ENCODE measurements at places on chromosomes 5 and 9.

- DNase-seq = no peak
Observed at GRCh38 chr5:54135042-54135441, 175.3 kb downstream of the ARL15 start.

- DNase-seq = no peak
Observed at GRCh38 chr9:33786681-33787080, 8.7 kb upstream of the PRSS3 start.

DNA sequence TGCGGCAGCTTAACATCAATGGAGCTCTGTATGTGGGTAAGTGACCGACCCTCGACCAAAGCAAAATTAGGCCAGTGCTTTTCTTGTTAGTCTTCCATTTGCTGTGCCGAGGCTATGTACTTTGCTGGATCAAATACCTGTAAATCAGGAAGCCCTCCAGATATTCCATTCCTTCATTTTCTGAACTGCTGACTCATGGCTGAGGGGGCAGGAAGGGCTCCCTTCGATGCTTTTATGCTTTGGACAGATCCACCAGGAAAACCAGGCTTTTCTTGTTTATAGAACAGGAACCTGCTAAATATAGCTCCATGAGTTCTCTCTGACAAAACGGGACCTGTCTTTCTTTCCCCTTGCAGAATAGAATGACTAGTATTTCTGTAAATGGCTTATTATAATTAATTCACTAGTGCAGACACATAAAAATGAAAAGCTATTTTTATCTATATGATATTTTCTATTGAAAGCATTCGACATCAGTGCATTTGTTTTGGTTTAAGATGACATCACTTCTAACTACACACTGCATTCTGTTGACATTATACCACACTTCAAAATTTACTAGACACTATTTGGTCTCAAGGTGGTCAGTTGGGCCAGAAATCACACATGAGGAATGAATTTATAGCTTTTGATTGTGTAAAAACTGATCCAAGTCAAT, 93.3 kb downstream of the LIFR start:
- no peak for DNase-seq

- no peak for DNase-seq
Observed at GRCh38 chr9:127395497-127396252, 1.3 kb upstream of the SLC2A8 start.

DNA sequence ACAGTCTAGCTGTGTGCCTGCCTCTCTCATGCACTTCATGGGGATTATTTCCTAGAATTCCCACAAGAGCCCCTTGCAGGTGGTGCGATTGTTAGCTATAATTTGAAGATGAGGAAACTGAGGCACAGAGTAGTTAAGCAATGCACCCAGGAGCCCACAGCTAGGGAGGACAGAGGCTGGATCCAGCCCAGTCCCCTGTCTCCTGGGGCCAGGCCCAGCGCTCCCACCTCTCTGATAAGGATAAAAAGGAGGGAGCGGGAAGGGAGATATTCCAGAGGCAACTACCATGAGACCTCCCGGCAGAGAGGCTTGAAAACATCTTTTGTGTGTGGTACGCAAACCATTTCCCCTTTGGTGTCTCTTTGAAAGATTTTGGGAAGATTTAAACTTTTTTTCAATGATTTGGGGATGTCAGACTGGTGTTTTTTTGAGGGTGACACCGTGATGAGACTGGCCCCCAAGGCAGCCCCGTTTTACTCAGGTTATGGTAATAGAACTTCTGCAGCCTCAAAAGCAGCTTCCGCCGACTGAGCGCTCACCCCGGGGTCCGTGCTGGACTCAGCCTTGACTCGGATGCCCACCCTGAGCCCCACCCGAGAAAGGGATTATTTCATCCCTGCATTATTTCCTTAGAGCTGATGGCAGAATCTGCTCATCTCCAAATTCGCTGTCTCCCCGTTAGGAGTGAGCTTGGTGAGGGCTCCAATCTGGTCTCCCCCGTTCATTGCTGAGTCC, 144.7 kb upstream of the IER5L start:
- no peak for DNase-seq

DNA sequence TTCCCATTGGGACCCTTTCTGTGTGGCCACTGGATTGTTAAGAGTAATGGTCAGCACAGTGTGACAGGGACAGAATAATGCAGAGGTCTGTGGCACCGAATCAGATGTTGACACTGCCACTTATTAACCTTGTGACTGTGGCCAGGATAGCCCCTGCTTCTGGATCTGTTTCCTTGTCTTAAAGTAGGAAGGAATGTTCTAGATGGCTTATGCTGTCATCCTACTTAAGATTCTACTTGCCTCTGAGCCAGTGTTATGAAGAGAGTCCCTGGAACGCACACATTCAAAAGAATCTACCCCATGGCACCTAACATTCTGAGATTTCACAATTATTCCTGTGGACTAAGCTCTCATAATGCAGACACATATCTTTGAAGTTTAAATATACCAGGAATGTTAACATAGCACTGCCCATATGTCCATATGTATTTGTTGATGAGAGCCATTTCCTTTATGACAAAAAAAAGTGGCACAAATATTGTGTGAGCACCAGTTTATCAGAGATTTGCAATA, 612.7 kb downstream of the TLR4 start:
- DNase-seq = no peak

GRCh38 chr9:98640394-98640793, 68.3 kb downstream of the GABBR2 start:
- DNase-seq = no peak

DNA sequence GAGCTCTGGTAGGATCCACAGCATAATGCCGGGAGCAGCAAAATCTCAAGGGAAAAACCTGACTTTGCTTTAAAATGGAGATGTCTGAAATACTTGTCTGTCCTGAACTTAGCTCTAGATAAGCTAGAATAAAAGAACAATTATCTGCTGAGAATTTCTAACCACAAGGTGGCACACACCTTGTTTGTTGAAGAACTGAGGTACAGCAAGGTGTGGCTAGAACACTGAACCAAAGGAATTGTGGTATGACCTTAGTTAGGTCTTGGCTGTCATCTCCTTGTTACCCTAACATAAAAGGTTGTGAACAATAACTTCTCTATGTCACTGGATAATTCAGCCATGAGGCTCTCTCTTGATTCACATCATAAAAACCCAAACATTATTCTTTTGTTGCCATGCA, 72.3 kb upstream of the ANXA1 start:
- DNase-seq = no peak

DNA sequence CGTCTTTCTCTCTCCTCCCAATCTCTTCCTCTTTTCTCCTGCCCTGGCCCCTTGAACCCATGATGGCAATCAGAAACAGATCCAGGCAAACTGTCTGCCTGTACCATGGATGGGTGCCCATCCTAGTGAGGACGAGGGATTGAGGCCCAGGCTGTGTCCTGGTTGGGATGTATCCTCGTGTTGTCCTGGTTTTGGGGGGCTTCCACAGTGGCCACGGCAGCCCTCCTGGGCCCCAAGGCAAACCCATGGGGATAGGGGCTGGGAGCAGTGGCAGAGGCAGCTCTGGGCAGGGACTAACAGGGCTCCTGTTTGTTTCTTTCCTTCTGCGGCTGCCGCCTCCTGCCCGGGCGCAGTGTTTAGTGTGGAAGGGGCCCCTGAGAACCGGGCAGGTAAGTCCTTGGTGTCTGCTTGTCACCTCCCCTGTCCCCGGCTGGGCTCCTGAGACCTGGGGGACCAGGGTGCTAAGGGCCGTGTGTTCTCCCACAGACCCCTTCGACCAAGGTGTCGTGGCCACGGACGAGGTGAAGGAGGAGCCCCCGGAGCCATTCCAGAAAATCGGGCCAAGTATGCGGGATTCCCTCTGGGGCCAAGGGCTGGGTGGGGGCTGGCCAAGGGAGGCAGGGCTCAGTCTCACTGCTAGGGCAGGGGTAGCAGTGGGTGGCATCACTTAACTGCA, 70.0 kb downstream of the AMBP start:
- no peak for DNase-seq

DNA sequence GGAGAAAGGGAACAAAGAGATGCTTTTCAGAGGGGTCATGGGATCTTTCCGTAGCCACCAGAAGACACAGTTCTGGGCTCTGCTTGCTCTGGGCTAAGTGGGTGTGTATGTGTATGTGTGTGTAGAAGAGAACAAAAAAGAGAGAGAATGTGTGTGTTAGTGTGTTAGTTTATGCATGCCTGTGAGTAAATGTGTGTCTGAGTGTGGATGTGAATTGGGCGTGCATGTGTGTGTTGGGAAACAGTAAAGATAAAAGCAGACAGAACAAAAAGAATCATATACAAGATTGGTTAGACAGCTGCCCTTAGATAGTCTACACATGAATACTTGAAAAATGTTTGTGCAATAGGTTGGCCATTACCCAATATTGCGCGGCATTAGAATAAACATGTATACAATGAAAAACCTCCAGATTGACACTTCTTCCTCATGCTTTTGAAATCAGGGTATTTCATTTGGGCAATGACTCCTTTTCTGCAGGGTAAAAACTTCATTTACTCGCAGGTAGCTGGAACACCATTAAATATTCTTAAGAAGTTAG, 36.5 kb upstream of the HSPA9 start:
- DNase-seq = no peak

DNA sequence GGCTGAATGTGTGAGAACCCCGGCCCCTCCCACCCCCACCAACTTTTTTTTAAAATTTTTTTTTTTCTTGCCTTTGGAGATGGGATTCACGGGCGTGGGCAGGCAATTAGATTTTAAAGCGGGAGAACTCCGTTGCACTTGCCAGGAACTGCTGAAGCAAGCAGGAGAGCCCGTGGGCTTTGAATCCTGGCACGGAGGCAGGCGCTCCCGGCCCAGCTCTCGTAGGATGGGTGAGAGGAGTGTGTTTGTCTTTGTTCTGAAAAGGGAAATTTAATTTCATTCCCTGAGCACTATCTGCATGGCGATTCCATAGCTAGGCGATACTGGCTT, 54.3 kb upstream of the BOD1 start:
- DNase-seq = no peak

- no peak for DNase-seq
Observed at GRCh38 chr5:140588311-140589070, 23.9 kb downstream of the SLC35A4 start.

DNA sequence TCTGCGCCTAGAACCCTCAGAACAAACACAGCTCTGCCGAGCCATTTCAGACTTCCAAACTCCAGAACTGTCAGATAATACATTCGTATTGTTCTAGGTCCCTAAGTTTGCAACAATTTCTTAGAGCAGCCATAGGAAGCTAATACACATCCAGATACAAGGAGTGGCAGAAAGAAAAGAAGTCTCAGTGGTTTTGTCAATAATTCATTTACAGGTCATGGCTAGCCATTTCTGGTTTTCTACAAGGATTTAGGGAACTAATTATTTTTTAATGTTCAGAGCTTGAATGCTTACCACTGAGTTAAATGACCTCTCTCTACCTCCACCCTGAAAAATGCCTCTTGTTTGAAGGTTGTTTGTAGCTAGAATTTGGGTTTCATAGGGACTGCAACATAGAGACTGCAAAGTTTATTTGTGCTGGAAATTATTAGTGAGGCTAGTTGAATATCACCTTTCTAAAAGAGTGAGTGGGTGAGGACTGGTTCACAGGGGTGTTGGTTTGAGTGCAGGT, 15.5 kb upstream of the ERMP1 start:
- no peak for DNase-seq

- DNase-seq = no peak
Observed at GRCh38 chr5:146816775-146817387, 61.7 kb downstream of the PPP2R2B start.

DNA sequence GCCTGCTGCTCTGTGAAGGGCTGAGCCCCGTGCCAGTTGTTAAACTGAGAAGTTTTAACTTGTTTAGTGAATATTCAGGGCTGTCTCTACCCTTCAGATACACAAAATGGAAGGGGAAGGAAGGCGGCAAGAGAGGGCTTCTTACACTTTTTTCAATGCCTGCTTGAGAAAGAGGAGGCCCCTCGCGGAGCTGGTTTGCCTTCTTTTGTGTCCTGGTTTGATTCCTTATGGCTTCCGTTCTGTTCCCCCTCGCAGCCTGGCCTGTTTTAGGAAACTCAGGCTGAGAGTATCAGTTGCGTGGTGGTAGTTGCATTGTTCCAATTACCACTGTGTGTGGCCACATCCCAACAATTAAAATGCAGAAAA, 1.0 kb downstream of the FAM53C start:
- no peak for DNase-seq

GRCh38 chr5:67211926-67212325, 15.3 kb upstream of the CD180 start:
- no peak for DNase-seq

DNA sequence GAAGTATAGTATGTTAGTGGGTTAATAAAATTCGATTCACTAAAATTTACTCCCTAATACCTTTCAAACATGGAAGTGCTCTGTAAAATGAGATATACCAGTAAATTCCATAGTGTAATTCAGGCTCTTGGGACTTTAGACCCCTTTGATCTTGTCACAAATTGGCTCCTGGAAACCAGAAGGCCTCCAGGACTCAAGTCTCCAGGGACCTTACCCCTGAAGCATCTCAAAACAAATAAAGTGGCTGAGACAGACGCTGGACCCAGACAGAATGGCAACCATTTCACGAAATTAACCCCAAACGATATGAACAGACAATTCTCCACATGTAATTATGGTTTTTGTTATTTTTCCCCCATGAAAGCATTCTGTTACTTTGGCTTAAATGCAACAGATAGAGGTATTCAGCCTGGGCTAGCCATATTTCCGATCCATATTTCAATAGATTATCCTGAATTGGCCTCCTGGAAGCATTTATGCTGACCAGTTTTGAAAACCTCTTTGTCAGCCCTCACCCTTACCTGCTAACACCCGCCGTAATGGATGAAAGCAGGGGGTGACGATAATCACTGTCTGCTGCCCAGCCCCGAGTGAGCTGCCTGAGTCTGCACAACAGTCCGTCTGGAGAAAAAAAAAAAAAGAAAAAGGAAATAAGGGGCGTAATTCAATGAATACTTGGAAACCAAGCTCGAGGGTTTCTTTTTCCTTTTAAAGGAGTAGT, 34.1 kb upstream of the EFNA5 start:
- no peak for DNase-seq

GRCh38 chr5:59516161-59516560, 377.4 kb downstream of the PDE4D start:
- no peak for DNase-seq

DNA sequence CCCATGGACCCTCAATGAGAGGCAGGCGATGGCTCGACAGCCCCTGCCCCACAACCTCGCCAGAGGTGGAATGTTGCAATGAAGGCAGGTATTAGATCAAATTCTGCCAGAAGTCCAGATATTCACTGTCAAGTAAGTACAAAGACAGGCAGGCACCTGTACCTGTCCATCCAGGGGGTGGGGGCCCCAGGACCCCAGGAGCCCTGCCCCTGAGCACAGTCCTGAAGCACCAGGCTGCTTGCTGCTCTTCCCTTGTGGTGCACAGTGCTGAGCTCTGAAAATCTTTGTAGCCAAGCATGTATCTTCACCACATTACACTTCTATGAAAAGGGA, 26.2 kb upstream of the HMCN2 start:
- no peak for DNase-seq

DNA sequence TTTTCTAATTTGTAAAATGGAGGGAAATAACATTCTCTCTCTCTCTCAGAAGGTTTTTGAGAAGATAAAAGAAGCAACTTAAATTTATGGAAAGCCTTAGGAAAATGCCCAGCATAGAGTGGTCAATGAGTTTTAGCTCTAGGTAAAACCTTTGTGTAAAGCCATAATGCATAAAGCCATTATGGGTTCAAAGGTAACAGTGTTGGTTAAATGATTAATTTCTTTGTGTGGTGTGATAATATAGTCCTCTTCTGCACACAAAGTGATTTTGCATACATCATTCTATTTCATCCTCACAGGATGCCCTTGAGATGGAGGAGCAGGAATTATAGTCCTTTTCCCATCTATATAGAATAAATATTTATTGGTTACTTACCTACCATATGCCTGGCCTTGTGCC, 602.9 kb downstream of the CSNK1G3 start:
- DNase-seq = no peak

Measured in SHP77 (cell line).